ENCODE measurements at places on chromosomes 16 and 17. TPM values are rescaled to one million over a fixed set of nuclear protein-coding genes. Genes with fewer than 3 reads are reported as not detected.
A peak's percentile ranks its signal among the peaks of the same experiment; 100 is the strongest.

DNAH9 gene
- total RNA-seq = not detected

GRCh38 chr16:6663668-6664067, 669.0 kb upstream of the RBFOX1 start:
- H3K27ac ChIP-seq = no peak overlapping the region
- H3K36me3 ChIP-seq = no peaks in the 10 kb centered on the region

DNA sequence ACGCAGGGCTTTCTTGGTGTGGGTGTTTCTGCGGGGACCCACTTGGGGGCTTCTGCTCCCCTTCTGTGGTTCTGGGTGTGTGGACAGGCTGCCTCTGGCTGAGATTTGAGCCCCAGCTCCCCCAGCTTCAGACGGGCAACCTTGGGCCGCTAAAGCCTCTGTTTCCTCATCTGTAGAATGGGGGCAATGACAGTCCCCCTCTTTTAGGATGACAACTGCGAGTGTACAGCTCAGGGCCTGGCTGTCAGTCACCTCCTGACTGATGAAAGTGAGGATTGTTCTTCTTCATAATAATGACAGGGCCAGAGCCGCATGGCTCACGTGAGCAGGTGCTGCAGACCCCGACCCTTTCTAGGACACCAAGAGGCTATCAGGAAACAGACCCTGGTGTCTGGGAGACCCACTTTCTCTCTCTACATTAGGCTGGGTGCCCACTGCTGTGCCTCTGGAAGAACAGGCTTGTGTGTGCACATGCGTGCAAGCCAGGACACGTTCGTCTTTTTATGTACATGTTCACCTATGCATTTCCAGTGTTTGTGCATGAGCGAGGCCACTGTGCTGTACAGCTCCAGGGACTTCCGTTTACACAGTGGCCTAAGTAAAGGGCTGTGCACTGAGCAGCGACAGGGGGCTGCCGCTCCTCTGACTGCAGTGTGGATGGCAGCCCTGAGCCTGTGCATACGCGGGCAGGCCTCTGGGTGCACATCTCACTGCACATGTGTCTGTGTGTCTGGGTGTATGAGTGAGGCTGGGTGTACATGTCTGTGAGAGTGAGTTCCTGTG, 4.6 kb downstream of the SPNS3 start:
- H3K4me1 ChIP-seq = peaks cover 5% of the 10 kb centered on the region
- H3K27me3 ChIP-seq = peaks cover 7% of the 10 kb centered on the region
- DNase-seq = no peak
- no peaks in the 10 kb centered on the region for H3K36me3 ChIP-seq
- no peak overlapping the region for H3K27ac ChIP-seq

TAC4 gene
- total RNA-seq = not detected

ABCC11 gene
- 0.72 TPM for total RNA-seq

DNA sequence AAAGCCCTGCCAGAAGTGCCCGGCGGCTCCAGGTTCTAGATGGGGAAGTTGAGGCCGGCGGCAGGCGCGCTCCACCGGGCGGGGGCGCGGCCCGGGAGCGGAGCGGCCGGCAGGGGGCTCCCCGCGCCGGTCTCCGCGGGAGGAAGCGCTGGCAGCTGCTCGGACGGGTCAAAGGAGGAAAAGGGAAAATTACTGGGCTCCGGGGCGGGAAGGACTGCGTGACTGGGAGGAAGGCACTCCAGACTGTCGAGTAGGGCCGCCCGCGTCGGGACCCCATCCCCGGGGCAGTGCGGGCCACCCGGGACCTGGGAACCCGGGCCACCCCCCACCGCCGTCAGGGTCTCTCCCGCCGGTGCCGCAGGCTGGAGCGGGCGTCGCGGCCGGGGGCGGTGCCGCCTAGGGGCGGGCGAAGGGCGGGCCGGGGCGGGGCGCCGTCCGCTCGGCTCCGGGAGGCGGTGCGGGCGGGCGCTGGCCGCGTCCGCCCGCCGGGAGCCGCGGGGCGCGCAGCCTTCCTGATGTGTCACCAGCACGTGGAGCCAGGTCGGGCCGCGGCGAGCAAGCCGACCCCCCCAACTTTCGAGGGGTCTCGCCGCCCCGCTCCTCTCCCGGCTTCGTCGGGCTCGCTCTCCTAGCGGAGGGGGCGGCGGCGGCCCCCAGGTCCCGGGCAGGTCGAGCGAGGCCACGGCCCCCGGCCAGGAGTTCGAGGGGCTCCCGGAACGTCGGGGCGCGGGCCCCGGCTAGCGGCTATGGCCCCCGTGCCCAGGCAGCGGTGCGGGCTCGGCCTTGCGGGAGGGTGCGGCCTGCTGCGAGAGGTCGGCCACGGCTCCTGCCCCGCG, 167.5 kb downstream of the RAB11FIP4 start:
- peak; percentile 78 for DNase-seq
- H3K4me1 ChIP-seq = peaks cover 25% of the 10 kb centered on the region
- H3K27ac ChIP-seq = peak overlapping the region; percentile 57
- peaks cover 17% of the 10 kb centered on the region for H3K27me3 ChIP-seq
- peak overlapping the region; percentile 73 for H3K4me3 ChIP-seq

TVP23A gene
- 7.8 TPM for total RNA-seq

ABCA6 gene
- 0.38 TPM for total RNA-seq

TP53TG3 gene
- total RNA-seq = not detected

STX4 gene
- total RNA-seq = 74.2 TPM

USP6 gene
- 5.6 TPM for total RNA-seq

DNA sequence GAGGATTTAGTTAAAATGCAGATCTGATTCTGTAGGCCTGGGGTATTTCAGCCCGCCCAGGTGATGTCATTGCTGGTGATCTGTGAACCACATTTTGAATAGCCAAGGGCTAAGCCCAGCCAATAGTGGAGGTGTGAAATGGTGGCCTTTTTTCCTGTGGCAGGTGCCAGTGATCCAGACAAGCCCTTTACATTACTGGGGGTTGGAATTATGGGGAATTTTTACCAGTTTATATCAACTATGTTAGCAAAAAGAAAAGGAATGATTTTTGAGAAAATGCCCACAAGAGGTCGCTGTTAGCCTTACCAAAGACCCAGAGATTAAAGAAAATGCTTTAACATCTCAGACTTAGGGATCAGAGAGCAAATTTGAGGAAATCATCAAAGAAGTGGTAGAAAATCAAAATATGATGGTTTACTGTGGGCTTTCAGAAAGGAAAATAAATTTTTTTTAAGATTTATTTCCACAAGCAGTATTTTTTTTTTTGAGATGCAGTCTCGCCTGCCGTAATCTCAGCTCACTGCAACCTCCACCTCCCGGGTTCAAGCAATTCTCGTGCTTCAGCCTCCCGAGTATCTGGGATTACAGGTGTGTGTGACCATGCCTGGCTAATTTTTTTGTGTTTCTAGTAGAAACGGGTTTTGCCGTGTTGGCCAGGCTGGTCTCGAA, 3.9 kb downstream of the VPS35L start:
- peaks cover 7% of the 10 kb centered on the region for H3K27me3 ChIP-seq
- peaks cover 7% of the 10 kb centered on the region for H3K4me1 ChIP-seq
- H3K4me3 ChIP-seq = no peak overlapping the region
- no peak overlapping the region for H3K27ac ChIP-seq
- DNase-seq = peak; percentile 26

CHP2 gene
- not detected for total RNA-seq

DNA sequence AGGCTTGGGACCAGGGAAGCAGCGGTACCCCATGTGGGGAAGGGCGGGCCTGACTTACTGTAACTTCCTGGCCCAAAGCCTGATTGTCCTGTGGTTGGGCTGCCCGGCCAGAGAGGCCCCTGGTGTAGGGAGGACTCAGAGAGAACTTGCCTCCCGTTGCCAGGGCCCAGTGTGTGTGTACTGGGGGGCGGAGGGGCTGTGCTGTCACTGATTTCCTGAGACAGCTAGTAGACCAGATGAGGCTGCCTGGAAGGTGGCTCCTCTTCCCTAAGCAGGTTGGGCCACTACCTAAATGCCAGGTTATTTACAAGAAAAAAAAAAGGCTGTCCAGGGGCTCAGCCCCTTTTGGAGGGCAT, 16.7 kb downstream of the SOCS3 start:
- peak overlapping the region; percentile 30 for H3K27ac ChIP-seq
- H3K36me3 ChIP-seq = peaks cover 1% of the 10 kb centered on the region
- peaks cover 9% of the 10 kb centered on the region for H3K27me3 ChIP-seq
- no peak for DNase-seq

DNA sequence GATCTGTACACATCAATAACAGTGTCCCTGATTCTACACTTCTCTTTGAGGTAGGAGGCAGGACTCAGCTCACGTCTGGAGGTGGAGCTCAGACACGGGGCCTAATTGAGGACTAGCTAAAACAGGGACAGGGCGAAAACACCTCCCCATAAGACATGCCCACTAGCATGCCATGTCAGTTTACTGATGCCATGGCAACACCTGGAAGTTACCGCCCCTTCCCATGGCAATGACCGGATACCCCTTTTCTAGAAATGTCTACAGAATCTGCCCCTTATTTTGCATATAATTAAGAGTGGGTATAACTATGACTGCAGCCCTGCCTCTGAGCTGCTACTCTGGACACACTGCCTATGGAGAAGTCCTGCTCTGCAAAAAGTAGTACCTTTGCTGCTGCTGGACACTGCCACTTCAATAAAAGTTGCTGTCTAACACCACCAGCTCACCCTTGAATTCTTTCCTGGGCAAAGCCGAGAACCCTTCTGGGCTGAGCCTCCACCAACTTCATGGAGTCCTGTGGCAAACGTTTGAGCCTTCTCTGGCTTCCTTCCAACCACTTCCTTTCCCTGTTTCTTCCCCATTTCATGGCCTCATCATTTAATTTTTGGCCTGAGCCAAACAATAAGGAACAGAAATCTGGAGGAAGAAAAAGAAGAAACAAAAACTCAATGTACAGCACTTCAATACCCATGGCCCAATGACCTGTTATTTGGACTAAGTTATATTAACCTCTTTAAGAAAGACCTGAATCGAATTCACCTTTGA, 21.0 kb downstream of the PHB1 start:
- DNase-seq = no peak
- H3K36me3 ChIP-seq = no peaks in the 10 kb centered on the region
- H3K27ac ChIP-seq = no peak overlapping the region
- peaks cover 29% of the 10 kb centered on the region for H3K4me1 ChIP-seq
- H3K4me3 ChIP-seq = no peak overlapping the region

KRT33B gene
- total RNA-seq = not detected

FAAP100 gene
- 40.6 TPM for total RNA-seq

DNA sequence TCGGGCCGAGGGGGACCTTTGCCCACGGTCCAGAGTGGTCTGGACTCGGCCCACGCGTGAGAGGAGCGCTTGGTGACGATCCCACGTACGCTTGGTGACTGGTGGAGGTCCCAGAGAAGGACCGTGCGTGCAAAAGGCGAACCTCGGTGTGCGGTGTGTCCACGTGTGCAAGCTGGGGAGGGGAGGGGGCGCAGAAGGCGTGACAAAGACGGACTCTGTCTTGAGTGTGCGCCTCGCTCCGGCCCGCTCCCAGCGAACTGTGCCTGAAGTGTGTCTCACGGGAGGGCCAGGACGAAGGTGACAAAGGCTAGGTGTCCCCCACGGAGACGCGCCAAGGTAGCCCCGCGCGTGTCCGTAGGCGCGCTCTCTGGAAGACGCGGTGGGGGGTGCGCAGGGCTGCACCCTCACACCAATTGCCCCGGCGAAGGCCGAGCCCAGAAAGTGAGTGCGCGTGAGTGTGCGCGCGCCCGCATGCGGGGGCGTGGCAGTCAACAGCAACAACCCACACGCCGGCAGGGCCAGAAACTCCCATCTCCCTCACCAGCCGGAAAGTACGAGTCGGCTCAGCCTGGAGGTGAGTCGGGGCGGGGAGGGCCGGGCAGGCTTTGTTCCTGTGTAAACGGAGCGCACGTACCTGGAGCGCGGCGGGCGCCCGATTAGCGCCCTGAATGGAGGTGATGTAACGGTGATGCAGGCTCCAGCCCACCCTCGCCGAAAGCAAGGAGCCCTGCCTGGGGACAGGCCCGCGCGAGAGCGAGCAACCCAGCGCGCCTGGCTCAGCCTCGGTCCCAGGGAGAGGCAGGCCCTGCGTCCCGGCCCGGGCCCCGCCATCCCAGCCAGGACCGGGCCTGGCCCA, at the start of gene GPRC5C:
Gene GPRC5C (plus strand): TSS at position 521 of the 856 bp plus-strand sequence. CDS start 7,689 bp downstream, outside the sequence.
- peak within 1 kb of the TSS; percentile 57 for H3K27ac ChIP-seq
- H3K27me3 ChIP-seq = peaks cover 12% of the 10 kb centered on the region
- H3K4me1 ChIP-seq = peaks cover 17% of the 10 kb centered on the region

NACA2 gene
- total RNA-seq = not detected

GRCh38 chr17:36877771-36878170, 59.5 kb upstream of the LHX1 start:
- H3K27ac ChIP-seq = no peak overlapping the region
- DNase-seq = no peak
- H3K4me1 ChIP-seq = no peaks in the 10 kb centered on the region
- no peaks in the 10 kb centered on the region for H3K36me3 ChIP-seq

- H3K27ac ChIP-seq = no peak overlapping the region
- DNase-seq = no peak
- H3K27me3 ChIP-seq = no peaks in the 10 kb centered on the region
Observed at GRCh38 chr17:30321314-30321713, 12.5 kb downstream of the TMIGD1 start.

DNA sequence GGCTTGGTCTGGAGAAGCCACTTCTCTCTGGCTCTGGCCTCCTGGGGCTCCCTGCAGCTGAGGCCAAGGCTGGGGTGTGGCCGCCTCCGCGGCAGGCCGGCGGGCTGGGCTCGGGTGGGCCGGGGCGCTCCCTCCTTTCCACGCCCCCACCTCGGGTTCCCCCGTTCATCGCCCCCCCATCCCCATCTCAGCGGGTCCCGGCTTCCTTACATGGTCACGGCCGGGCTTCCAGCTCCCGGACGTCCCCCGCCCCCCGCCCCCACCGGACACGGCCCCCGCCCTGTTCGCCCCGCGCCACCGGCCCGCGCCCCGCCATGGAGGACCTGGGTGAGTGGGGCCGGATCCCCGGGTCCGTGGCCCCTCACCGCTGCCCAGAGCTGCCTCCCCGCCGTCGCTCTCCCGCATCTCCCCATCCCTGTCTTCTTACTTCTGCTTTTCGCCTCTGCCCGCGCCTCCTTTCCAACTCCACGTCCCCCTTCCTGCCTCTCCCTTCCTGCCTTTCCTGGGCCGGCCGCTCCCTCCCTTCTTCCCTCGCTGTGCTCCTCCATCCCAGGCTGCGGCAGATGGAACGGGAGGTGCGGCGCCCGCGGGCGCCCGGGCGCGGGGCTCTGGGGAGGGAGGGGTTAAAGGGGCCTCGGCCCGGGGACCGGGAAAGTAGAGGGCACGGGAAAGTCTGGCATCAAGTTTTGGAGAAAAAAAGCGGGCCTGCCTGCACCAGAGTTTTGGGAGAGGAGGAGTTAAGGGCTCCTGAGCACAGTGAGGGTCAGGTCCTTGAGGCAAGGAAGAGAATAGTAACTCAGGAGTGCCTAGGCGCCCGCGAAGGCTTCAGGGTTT, at the start of gene TGFB1I1:
Gene TGFB1I1 (plus strand): TSS at position 278 of the 834 bp plus-strand sequence. CDS start 37 bp downstream, at position 315.
- peak within 1 kb of the TSS; percentile 88 for H3K4me3 ChIP-seq
- peaks cover 13% of the 10 kb centered on the region for H3K27me3 ChIP-seq
- H3K4me1 ChIP-seq = peaks cover 10% of the 10 kb centered on the region
- H3K27ac ChIP-seq = peak within 1 kb of the TSS; percentile 72

All from endothelial cell (in vitro differentiated cells).